Psoas muscle (tissue), 8 donors: ENCODE measurements at places on chromosomes 13 and 19. TPM values are rescaled to one million over a fixed set of nuclear protein-coding genes. Genes with fewer than 3 reads are reported as not detected.

Gene GIPR
- 0.08 TPM for polyA plus RNA-seq

Gene FGF9
- polyA plus RNA-seq: 0.72 TPM

Gene C19orf67
- not detected for polyA plus RNA-seq

Gene SHISA7
- not detected for polyA plus RNA-seq

Gene CARS2
- polyA plus RNA-seq: 56.3 TPM

Gene ERICH4
- 0.10 TPM for polyA plus RNA-seq

Gene ZNF112
- polyA plus RNA-seq: 0.91 TPM
